ENCODE measurements at places on chromosomes 5 and 9.

DNA sequence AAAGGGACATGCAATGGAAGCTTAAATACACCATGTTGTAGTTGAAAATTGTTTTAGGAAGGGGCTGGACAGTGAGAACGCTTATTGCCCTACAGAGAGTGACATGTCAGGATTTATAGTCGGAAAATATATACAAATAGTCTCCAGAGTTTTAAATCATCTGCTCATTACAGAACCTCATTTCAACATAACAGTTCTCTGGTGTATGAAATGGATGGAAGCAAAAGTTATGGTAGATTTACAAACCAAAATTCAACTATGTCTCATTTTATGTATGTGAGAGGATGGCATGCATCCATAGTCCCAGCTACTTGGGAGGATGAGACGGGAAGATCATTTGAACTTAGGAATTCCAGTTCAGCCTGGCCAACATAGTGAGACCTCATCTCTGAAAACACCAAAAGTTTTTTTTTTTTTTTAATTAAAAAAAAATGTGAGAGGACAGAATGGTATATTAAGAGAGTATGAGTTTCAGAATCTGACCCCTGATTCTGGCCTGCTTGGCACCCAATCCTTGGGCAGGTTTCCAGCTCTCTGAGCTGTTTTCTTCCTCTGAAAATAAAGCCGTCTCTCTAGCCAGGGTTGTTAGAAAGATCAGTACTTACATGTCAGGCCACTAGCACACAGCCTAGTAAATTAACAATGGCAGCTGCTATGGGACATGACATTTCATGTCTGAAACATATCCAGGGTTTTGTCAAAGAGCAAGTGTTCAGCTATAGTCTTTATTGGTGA lies 40.1 kb downstream of the IQGAP2 start:
- DNase-seq = no peak

DNA sequence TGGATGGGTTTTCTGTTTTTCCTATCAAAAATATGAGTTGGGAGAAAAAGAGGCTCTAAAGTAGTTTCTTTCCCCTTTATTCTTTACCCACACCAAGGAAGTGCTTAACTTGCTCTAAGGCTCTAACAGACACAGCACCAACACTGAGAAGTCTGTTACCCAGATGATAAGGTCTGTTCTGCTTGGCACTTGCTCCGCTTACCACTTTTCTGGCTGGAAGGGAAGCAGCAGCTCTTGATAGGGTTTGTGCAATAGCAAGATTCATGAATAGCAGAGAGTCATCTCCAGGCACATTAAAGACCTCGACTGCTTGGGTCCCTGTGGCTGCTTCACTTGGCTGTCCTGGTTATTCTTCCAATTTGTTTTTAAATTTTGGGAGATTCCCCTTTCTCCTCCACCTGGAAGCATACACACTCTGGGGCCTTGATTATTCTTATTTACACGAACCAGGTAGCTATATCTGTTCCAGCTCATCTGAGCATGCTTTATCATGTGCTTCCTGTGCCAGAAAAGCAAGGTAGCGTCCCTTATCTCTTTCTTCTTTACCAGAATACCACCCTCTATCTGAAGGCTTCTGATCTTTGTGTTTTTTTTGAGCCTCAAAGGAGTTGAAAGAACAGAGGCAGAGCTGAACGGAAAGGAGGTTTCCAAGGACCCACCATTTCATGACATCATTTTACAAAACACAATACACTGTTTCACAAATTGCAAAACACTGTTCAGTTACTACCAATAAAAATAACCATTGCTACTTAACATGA lies 24.8 kb downstream of the PPP3R2 start:
- DNase-seq = no peak

DNA sequence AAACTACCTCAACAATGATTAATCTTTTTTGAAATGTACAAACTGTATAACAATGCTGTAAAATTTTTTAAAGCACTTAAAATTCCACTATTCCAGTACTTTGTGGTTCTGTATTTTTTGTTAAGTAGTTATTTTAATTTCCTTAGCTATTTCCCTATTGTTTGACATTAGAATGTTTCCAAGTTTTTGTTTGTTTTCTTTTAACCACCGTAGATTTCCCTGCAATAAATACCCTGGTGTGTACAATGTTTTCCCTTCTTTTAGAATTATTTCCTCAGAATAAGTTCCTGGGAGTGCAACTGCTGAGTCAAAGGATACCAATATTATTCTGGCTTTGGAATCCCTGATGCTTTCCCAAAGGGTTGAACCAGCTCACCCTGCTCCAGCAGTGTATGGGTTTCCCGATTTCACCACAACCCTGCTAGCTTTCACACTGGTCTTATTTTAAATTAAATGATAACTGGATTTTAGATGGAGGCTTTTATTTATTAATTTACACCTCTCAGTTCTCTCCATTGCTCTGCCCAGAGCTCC lies 20.6 kb upstream of the ANGPTL2 start:
- no peak for DNase-seq

DNA sequence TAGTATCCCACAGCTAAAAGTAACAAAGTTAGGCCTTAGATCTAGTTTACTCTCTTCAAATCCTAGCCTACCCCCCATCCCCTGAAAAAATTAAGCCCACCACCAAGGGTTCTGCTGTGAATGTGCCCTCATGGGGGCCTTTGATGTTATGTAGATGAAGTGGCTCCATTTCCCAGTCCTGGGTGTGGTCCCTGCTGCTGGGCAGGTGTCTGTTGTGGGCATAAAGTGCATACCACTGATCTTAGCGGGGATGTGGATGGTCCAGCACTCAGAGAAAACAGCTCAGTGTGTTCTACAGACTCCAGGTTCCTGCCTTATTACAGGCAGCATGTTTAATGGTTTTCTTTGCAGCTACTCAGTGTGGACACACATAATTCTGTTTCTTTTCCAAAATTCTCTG lies 1.9 kb downstream of the PCBD2 start:
- no peak for DNase-seq

GRCh38 chr9:24766081-24766480 lies 220.4 kb upstream of the IZUMO3 start:
- DNase-seq = no peak

GRCh38 chr9:131667576-131667975 lies 72.3 kb downstream of the RAPGEF1 start:
- DNase-seq = no peak

GRCh38 chr9:130198501-130199179 lies 26.4 kb downstream of the NCS1 start:
- DNase-seq = no peak

DNA sequence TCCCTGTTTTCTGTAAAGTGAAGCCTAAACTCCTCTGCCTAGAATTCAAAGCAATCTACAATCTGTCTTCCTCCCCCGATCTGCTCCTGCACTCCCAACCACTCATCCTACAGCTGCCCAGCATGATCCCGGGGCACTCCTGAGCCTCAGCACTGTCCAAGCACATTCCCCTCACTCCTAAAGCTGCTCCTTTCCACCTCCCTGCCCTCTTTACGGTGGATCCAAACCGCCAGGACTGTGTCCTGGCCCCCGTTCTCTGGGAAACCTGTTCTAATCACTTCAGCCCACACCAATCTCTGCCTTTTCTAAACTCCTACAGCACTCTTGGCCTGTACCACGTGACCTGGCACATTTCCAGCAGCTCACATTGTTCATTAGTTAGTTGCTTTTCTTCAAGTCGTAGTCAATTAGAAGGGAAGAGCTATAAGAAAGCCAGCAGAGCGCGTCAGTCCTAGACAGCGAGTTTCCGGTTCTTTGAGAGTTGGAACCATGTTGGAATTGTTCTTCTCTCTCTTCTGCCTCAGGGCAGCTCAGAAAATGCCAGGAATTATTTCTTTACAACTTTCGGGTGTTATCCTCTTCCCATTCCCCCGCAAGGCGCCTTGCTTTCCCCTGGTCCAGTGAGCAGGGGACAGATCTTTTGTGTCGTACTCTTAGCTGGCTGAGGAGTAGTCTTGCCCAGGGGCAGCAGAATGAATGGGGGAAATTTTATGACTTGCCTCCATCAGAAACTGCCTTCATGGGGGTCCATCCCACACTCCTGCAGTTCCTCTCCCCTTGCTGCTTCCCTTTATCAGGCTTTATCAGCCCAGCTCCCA lies 60.7 kb downstream of the NRG2 start:
- peak; percentile 36 for DNase-seq

- no peak for DNase-seq
These were observed 817.8 kb downstream of the TLE1 start for GRCh38 chr9:80871596-80871995.

DNA sequence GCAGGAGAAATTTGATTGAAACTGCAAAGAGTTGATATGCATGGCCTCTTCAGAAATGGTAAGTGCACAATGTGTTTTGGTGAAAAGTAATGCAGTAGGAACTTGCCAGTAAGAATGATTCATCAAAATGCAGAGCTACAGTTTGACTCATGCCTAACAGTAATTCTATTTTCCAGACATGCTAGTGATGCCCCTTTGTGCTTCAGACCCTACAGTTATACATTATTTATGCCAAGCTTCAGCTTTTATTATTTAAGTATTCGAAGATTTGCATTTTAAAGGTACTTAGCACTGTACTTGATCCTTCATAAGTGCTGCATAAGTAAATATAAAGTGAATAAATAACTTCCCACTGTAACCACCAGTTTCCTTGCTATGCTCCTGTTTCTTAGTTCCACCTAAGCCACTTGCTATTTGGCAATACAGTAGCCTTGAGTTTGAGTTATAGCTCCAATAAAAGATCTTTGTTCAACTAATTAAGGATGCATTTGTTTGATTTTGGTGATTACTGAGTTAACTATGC lies 3.6 kb upstream of the SPATA31E1 start:
- DNase-seq = peak; percentile 72

DNA sequence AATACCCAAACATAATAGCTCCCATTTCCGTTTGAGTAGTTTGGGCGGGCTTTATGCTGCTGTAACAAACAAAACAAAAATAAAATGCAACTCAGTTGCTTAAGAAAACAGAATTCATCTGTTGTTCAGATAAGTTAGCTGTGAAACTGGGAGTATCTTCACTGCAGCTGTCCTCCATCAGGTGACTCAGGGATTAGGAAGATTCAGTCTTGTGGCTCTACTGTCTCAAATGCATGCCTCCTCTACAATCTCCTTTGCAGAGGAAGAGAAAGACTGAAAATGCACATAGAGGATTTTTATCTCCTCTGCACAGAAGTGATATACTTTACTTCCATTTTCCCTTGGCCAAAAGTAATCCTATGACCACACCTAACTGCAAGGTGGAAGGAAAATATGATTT lies 883.7 kb downstream of the PTPRD start:
- DNase-seq = no peak

GRCh38 chr5:31531543-31531887 lies 378 bp downstream of the DROSHA start:
- DNase-seq = peak; percentile 12

DNA sequence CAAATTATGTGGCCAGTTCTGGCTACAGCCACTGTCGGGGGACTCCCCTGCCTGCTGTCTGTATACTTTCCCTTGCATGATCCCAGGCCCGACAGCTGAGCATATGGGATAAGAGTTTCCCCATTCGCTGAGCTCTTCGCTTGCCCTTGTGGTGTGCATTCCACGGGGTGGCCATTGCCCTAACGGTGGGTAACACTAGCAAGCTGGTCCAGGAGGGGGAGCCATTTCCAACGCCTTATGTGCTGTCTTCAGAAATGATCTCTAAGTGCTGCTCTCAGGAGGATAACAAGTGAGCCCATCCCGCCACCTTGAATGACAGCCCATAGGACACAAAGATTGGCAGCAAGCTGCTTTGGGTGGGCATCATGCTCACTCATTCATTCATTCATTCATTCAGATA lies 190.9 kb downstream of the FSTL4 start:
- DNase-seq = peak; percentile 18

DNA sequence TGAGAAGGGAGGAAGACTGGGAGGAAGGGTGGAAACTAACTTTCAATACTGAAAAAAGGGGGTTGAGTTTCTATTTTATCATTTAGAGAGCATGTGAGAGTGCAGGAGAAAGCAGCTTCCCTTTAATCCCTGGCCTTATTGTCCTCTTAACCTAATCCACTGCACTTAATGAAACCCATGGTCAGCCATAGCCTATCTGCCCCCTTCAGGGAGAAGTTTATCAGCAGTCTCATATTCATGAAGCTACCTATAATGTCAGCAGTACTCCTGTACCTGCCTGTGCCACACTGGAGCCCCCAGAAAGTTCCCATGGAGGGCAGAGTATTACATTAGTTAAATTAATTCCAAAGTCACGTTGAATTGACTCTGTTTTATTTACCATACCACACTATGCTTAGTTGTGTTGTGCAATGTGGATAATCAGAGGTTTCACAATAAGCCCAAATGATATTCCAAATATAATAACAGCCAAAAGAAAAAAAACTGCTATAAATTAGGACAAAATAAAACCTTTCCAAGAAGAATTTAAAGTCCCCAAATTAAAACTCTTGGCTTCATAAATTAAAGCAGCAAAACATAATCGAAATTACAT lies 62.9 kb downstream of the MUSK start:
- no peak for DNase-seq

DNA sequence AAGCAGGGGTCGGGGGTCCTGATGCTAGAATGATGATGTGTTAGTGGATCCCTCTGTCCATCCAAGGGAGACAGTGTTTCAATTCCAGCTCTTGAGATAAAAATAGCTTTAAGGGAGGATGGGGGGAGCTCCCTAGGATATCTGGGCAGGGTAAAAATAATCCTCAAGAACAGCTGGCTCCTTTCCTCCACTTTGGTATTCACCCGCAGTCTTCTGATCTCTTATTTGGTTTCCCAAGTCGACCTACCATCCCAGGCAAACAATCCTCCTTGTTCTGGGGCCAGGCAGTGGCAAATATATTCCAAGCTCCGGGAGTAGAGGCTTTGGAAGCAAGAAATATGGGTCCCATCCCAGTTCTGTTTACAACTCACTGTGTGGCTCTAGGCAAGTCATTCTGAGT lies 14.5 kb upstream of the COL27A1 start:
- no peak for DNase-seq

DNA sequence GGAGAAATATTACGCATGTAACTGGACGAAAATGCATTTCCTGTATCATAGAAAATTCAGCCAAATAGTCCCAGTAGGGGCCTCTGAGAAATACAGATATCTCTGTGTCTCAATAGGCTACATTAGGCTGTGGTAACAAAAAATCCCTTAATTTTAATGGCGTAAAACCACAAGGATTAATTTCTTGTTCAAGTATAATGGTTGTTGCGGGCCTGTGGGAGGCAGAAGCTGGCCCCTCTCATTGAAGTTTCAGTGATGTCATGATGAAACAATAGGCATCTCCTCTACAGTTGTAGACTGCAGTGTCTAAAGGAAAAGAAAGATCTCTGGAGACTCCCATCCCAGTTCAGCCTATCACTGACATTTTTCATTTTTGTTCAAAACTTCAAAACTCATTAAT lies 1625.6 kb upstream of the C9orf72 start:
- DNase-seq = no peak
